ENCODE measurements at places on chromosomes 16 and 17.
A peak's percentile ranks its signal among the peaks of the same experiment; 100 is the strongest.

DNA sequence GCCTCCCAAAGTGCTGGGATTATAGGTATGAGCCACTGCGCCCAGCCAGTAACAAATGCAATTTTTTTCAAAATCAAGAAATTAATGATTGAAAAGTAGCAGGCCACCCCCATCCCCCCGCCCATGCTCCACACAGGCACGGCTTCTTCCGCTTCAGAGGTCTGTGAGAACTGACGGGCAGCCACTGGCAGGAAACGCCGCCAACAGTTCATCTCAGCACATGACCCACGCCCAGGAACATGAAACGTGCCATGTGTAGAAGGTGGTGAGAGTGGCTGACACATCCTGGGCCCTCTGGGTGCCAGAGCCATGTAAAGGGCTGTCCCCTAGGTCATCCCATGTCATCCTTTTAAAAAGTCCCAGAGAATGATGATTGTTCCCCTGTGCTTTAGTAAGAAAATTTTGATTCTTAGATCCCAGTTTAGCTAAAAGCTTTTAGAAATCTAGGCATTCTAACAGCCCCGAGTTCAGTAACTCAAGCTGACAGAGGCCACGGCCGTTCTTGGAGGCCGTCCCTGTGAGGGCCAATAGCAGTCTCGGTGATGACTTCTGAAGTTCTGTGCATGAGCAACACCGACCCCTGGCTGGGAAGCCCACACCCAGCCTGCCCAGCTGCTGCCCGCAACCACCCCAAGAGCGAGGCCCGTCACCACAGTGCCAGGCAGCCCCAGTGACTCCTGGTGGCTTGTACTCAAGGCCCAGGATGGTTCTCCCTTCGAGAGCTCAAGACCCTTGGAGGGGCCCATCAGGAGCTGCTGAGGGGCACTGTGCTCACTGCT, 52.1 kb downstream of the KLHDC4 start:
- DNase-seq = no peak

DNA sequence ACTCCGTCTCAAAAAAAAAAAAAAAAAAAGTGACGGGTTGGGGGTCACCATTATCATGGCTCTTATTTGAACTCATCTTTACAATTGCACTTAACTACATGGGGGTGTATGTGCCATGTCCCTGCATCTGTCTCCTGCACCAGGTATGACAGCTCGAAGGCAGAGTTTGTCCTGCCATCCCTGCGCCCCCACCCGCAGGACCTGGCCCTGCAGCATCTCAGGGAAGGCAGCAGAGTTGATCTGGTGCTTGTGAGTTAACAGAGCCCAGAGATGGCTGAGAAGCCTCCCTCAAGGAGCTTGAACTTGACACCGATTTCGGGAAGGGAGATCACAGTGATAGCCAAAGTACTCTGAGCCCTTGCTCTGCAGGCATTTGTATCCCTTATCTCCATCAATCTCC, 44.8 kb downstream of the C16orf82 start:
- DNase-seq = no peak

GRCh38 chr17:7717756-7718350, 309 bp downstream of the DNAH2 start:
- peak; percentile 35 for DNase-seq

- no peak for DNase-seq
Observed at GRCh38 chr16:89349947-89350633, 132.6 kb downstream of the ZNF778 start.

- no peak for DNase-seq
Observed at GRCh38 chr16:52863000-52863399, 189.7 kb downstream of the CHD9NB start.

DNA sequence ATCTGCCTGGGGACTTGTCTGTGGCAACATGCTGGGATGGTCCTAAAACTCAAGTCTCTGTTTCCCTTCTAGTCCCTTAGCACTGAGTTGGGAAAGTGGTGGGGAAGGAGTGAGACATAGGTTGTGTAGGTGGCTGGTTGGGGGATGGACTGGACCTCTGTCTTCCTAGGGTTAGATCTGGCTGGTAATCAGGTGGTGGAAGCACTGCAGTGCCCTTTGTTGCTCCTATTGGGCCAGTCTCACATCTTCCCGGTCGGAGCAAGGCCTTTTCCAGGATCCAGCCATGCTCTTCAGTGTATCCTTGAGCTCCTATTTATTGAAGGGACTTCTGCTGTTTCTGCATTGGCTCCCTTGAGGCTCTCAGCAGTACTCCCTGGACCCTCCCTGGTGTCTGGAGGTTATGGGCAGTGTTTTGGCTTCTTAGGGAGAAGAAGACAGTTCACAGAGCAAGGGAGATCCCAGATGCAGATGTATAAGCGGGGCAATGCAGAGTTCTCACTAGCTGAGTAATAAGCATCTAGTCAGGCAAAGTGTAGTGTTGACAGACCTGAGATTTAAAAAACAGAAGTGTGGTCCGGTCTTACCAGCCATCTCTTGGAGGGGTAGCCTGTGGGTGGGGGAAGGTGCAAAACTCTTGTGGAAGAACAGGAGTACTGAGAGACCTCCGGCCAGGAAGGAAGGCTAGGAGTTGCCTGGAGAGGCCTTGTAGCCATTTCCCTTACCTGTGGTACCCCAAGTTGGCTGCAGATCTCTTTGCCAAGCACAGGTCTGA, 1.3 kb upstream of the NUTF2 start:
- no peak for DNase-seq

- peak; percentile 31 for DNase-seq
Observed at GRCh38 chr16:28494121-28494851, at the start of gene APOBR. Gene APOBR (plus strand): TSS chr16:28494643. CDS start chr16:28494682, 39 bp downstream.

- no peak for DNase-seq
Observed at GRCh38 chr16:54817432-54817831, 113.2 kb upstream of the IRX5 start.

DNA sequence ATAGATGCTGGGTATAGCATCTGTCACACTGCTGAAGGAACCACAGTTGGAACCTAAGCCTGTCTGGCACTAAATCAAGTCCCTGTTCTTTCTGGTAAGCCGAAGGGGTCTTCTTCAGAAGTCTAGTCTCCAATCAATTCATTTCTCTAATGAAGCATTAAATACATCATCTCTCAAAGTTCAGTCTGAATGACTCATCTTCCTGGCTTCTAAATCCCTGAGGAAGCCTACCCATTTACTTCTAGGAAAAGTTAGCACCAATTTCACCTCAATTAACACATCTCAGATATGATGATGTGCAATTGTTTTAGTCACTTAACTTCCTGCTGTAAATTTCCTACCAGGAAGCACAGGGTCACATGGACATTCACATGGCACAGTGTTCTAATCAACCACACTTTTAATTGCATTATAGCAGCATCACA, 49.9 kb downstream of the TEX14 start:
- DNase-seq = no peak

GRCh38 chr16:87821376-87822107, 47.8 kb downstream of the SLC7A5 start:
- DNase-seq = no peak

GRCh38 chr16:52364500-52364899, 182.4 kb downstream of the TOX3 start:
- no peak for DNase-seq

DNA sequence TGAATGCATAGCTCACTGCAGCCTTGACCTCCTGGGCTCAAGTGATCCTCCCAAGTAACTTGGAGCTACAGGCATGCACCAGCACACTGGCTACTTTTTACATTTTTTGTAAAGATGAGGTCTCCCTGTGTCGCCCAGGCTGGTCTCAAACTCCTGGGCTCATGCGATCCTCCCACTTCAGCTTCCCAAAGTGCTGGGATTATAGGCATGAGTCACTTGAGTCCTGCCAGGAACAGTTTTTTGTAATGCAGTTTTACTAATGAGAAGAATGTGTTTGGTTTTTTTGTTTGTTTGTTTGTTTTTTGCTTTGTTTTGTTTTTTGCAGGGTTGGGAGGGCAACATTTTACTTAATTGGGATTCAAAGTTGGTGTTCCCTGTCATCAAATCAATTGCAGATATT, 22.2 kb downstream of the SOST start:
- no peak for DNase-seq

GRCh38 chr17:17757956-17758845, 76.9 kb downstream of the RAI1 start:
- no peak for DNase-seq

GRCh38 chr16:51056331-51056730, 94.7 kb downstream of the SALL1 start:
- DNase-seq = no peak

DNA sequence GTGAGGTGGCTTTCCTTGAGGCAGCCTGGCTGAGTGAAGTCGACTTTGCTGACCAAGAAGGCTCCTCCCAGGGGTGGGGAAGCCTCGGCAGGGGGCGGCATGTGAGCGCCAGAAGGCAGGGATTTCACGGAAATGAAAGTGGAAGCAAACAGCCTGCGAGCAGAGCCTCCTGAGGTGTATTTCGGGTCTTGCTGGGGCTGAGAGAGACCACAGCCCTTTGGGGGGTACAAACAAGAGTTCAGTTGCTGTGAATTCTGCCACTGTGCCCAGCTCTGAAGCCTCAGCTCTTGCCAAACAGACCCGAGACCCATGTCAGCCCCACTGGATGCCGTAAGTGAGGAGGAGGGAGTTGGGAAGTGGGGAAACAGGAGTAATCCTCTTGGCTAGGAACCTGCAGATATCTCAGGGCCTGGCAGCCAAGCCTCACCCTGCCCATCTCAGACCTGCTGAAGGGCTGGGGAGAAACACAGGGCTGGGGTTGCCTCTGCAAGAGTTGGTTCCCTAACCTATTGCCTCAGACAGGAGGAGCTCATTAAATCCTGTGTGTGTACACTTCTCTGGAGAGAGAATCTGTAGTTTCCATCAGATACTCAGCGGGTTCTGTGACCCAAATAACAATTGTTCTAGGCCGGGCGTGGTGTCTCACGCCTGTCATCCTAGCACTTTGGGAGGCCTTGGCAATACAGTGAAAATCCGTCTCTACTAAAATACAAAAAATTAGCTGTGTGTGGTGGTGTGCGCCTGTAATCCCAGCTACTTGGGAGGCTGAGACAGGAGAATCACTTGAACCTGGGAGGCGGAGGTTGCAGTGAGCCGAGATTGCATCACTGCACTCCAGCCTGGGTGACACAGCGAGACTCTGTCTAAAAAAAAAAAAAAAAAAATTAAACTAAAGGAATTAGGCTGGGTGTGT, at the start of gene IFI35:
Gene IFI35, plus strand, starts transcription at position 146 of the 913 bp plus-strand sequence. Its CDS starts 164 bp downstream, at position 310.
- DNase-seq = peak; percentile 95

DNA sequence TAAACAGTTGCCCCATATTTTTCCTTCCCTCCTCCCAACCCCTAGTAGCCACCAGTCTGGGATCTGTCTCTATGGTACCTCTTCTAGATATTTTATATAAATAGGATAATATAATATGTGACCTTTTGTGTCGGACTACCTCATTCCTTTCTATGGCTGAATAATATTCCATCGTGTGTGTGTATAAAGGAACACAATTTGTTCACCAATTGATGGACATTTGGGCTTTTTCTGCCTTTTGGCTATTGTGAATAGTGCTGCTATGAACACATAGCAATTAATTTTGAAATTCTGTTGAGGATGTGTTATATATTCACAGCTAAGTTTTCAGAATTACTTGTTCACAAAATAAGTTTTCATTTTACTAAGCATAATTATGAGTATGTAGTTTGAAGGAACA, 2.5 kb downstream of the NFATC3 start:
- DNase-seq = no peak

DNA sequence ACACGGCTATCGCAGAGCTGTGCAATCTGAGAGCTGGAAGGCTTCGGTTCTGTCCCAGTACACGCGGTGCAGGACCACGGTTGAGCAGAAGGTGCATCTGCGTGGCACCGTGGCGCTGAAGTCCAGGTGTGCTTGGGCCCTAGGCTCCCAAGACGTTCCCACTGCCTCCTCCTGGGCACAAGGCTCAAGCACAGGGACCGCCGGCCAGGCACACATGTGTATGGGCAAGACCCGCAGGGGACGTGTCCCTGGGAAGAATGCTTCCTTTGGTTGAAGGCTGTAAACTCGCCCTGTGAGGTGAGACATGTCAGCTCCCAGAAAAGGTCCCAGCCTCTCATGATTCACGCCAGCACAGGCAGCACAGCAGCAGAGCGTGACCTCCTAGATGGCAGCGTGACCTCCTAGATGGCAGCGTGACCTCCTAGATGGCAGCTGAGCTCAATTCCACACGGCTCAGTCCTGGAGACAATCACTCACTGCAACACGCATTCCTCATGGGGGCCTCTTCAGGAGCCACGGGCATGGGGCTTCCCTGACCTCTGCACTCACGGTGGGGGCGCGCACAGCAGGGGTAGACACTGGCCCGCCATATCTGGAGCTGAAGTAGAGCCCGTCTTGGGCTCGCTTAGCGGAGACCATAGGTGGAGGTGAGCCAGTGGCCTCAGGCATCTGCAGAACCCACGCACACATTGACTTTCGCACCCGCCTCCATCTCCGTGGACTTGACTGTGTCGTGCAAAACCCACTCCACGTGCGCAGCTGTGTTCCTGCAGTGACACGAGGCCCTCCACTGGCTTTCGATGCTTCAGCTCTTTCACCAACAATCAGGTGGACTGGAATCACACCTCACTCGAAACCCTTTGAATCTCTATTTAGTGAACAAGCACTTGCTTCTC, 85.0 kb upstream of the CHMP6 start:
- DNase-seq = no peak

- DNase-seq = no peak
Observed at GRCh38 chr16:7839568-7839967, 506.9 kb downstream of the RBFOX1 start.

DNA sequence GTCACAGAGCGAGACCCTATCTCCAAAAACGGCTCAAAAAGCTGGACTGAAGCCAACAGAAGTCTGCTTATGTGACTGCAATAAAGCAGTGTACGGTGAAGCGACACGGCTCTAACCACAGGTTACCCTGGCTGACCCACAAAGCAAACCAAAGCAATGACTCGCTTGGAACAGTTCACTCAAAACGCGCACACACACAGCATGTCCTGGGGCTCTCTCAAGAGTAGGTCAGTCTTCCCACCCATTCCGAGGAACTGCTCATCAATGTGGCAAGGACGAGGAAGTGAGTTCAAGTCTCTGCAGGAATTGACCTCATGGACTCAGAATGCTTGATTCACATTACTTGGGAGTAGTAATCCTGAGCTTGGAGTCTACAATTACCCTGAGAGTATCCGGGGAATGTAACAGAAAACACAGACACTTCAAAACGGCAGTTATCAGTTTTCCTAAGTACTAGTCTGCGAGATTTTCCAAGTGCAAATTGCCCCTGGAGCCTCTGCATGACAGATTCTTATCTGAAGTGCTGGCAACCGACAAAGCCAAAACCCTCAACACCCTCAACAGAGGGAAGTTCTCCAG, 25.4 kb downstream of the PELP1 start:
- no peak for DNase-seq

DNA sequence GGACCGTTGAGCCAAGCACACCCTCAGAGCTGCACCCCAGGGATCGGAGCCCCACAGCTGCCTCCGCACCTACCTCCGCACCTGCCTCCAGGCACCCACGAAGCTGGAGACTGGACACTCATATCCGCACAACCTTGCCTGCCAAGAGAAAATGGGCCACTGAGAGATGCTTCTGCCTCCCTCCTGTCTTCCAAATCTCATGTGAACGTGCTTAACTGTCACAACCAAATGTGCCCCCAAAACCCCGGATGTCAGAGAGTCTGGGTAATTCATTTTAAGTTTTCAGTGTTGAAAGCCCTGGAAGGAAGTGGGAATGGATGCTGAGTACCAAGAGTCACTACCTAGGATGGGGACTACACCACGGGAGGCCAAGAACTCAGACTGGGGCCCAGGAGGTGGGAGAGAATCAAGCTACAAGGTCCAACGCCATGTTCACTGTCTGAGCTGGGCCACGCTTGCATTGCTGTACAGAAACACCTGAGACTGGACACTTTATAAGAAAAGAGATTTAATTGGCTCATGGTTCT, 49.5 kb upstream of the MEAK7 start:
- no peak for DNase-seq

Measured in large intestine (tissue), 12 donors.